Activated CD8-positive, alpha-beta memory T cell treated with anti-CD3 and anti-CD28 coated beads, Interleukin-2, amount 10 ng/mL, durations not matched to agents 7 days and 5 days (primary cell): ENCODE measurements at places on chromosomes 7 and 10. TPM values are rescaled to one million over a fixed set of nuclear protein-coding genes. Genes with fewer than 3 reads are reported as not detected.

The C10orf67 gene
- total RNA-seq, result not detected

- peak overlapping the region; percentile 93 for H3K4me3 ChIP-seq
- no peaks in the 10 kb centered on the region for H3K27me3 ChIP-seq
- peaks cover 71% of the 10 kb centered on the region for H3K36me3 ChIP-seq
- H3K27ac ChIP-seq, result peak overlapping the region; percentile 97
- no peak for DNase-seq
These were observed 3.7 kb downstream of the VIM start for GRCh38 chr10:17231788-17232187.

The PRR15 gene
- not detected for total RNA-seq

The PNLIPRP2 gene
- total RNA-seq, result not detected
